ENCODE measurements at places on chromosomes 2 and 18.

DNA sequence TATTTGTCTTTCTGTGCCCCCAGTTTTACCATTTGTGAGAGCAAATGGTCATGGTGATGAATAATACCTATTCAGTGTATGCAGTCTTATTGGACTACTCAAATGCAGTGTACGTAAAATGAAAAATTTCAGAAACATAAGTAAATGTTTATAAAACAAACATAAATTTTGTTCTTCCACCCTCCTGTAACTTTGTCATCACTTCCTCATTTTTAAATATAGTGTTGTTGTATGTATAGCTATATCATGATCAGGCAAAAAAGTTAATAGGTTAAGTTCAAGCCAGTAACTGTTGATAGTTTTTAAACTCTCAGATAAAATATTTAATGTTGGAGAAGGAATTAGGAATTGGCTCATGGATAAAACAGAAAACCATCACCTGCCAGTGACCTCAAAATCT lies 93.2 kb downstream of the KLF7 start:
- DNase-seq, result no peak

DNA sequence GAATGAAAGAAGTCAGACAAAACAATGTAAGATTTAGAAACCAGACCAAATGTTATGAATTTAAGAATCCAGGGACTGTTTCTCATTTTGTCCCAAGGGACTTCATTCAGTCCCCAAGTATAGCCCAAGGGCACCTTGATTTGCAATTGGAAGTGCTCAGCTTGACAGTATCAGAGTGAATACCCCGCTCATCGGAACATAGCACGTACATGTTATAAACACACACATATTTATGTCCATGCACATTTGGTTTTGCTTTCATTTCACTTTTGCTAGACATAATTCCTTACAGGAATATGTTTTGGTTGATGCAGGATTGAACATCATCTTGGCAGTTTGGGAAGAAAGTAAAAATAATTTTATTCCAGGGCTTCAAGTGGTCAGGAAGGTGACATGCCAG lies 100.2 kb downstream of the PID1 start:
- no peak for DNase-seq

DNA sequence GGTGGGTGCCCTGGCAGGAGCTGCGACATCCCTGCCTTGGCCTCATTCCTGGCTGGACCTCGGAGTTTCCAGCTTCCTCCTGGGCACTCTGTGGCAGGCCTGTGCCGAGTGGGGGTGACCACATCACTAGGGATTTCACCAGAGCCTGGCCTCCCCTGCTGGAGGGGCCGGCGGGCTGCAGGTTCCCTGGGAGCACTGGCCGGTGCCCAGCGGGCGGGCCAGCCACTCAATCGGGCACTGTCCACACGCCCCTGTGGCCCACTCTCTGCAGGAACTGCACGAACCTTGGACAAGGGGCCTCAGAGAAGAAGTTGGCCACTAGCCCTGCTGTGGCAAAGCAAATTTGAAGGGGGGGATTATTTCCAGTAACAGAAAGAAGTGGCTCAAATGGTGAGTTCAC lies 110.7 kb upstream of the APCDD1 start:
- DNase-seq, result no peak

- DNase-seq, result no peak
Observed at GRCh38 chr2:223852281-223852795, 15.0 kb upstream of the AP1S3 start.

GRCh38 chr2:211833582-211834279 lies 704.9 kb downstream of the ERBB4 start:
- DNase-seq, result no peak

DNA sequence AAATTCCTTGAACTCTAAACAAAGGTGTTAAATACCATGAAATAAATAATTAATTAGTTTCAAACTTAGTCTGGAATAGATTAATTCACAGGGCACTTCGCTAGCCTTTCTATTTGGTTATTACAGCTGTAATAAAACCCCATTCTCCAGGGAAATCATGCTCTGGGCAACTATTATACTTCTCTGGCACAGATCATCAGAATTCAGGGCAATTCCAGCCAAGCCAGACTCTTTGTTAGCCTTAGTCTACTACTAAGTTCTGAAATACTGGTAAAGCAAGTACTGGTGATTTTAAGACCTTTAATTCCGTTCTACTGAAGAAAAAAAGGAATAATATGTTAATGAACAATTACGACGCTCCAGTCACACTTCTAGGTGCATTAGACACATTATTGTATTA lies 123.4 kb upstream of the PDE1A start:
- no peak for DNase-seq

DNA sequence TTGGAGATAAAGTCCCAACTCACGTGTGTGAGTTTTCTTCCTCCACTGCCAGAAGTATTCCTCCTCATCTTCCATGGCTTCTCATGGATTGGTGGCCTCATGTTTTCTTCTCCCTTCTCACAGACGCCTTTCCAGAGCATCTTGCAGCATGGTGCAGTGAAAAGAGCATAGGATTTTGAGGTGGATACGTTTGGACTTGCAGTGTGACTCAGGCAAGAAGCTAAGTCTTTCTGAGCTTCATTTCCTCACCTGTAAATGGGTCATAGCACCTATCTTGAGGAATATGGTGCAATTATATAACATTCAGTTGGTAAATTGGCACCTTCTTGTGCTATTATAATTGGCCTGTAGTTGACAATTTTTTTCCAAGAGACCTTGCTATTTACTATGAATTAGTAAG lies 247.6 kb downstream of the RDH14 start:
- DNase-seq, result no peak

DNA sequence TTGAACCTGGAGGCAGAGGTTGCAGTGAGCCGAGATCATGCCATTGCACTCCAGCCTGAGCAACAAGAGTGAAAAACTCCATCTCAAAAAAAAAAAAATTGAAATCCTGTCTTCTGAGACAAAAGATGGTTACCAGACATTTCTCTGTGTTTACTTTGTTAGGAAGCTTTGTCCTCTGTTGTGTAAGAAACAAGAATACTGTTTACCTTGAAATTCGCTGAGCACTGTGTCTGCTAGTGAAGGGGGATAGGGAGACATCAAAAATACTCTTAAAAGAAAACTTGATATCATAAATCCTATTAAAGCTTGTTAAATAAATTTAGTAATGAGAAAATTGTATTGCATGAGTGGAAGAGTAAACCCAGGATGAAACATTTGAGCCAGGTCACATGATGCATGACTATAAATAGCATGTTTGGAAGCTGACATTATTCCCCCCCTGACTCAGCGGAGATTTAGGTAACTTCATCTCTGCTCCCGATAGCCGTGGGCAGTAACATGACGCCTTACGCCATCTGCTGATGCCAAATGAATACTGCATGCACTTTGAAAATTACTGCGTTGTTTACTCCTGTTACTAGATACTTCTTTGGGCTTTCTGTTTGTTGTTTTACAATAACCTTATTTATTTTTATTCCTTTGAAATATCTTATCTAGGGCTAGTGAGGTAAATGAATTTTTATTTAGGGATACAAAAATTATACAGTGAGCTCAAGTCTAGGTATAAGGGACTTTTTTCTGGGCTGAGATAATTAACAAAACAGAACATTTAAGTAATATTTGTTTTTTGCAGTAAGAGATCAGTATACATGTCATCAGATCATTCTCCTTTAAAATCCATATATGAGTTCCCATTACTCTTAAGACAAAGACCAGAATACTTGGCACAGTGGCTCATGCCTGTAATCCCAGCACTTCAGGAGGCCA lies 134.9 kb downstream of the MAP3K20 start:
- DNase-seq, result peak; percentile 78

- no peak for DNase-seq
Observed at GRCh38 chr2:128491692-128492244, 173.1 kb upstream of the HS6ST1 start.

DNA sequence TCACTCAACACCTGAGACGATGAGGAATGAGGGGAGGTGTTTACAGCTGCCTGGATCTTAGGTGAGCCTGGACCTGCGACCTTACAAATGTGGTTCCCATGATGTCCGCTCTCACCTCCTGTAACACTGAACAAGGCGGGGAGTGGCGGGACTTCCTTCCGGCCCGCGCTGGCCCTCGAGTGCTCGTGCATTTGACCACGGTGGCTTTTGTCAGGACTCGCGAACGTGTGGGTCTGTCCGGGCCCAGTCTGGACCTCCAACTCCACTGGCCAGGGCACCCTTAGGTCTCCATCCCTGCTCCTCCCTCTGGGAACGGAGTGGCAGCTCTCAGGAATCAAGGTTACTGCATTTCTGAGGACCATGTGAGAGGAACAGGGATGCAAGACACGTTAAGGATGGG lies 263.0 kb upstream of the SALL3 start:
- no peak for DNase-seq

DNA sequence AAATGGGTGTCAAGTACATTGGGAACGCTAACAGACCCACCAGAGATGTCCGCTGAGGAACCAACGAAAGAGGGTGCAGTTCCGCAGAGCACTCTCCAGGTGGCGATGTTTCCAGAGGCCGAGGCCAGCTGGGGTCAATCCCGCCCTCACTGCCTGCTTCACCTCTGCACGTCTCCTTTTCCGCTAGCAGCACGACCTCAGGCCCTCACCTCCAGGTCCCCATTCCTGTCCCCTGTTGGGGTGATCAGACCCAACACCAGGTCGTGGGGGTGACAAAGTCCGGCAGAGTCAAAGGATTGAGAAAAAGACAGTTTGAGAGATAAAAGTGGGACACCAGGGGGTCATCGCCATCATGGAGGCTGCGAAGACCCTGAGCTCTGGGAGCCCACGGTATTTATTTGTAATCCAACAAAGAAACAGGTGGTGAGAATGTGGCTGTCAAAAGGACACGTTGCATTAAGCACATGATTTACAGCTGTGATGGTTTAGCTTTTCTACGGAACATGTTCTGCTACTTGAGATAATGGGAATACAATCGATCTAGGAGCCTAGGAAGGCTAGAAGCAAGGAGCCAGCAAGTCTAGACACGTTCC lies 27.3 kb downstream of the ZAP70 start:
- DNase-seq, result peak; percentile 28

DNA sequence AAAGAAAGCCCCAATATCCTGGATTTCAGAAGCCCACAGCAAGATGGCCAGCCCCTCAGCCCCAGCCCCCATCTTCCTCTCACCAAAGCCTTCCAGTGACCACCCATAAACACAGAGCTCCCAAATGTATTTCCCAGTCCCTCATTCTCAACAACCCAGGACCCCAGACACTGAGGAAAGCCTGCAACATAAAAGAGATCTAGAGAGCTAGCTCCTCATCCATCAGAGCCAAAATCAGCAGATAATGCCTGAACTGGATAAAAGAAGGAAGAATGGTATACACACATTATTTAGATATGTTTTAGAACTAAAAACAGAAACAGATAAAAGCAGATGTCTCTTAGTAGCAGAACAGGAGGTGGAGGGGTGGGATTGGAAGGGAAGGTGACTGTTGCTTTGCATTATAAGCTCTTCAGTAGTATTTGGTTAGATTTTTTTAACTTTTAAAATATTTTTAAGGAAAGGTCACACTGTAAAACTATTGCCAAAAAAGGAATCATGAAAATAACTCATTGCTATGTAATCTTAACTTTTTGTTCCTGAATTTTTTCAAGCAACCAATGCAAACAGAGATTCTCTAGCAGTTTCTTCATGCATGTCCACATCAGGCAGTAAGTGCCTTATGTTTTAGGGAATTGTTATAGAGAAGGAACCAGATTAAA lies 144.2 kb upstream of the PKDCC start:
- no peak for DNase-seq

DNA sequence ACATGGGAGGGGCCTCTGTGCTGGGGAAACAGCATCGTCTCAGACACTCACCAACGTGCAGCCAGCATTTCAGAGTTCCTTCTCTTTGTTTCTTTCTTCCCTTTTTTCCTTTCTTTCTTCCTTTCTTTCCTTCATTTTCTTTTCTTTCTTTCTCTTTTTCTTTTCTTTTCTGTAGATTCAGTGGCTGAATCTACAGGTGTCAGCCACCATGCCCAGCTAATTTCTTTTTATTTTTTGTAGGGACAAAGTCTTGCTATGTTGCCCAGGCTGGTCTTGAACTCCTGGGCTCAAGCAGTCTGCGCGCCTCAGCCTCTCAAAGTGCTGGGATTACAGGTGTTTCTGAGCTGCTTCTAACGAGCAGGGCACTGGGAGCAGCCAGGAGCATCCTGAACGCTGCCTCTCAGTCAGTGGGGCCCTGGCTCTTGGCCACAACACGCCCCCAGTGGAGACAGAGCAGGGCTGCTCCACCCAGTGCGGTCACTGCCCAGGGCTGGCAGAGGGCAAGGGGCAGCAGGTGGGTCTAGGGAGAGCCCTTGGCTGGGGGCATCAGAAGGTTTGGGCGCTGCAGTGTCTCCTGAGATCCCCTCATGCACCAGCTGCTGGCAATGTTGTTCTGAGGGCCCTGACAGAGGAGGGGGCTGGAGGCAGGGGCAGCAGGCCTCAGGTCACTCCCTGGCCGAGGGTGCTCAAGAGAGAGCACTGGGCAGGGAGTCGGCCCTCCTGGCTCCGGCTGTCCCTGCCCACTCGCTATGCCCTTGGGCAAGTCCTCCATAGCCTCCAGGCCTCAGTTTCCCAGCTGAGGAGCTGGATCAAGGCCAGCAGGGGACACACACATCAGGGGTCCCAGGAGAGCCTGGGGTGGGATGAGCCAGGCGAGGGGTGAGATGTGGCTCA lies 4.7 kb upstream of the KLHL30 start:
- no peak for DNase-seq

DNA sequence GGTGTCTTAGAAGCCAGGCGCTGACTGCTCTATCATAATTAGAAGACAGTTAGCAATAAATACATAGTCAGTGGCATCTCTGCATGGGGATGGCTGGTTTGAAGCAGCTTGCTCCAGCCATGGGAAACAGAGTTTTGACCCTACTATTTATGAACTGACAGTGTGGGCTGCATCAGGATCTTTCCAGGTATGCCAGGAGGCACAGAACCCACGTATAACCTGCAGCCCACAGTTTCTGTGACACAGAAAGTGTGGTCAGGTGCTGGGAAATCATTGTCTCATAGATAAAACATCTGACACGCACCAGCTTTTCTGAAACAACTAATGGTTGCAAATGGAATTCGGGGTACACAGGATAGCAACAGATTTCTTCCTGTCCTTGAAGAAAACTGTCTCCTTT lies 34.7 kb downstream of the INPP4A start:
- no peak for DNase-seq

DNA sequence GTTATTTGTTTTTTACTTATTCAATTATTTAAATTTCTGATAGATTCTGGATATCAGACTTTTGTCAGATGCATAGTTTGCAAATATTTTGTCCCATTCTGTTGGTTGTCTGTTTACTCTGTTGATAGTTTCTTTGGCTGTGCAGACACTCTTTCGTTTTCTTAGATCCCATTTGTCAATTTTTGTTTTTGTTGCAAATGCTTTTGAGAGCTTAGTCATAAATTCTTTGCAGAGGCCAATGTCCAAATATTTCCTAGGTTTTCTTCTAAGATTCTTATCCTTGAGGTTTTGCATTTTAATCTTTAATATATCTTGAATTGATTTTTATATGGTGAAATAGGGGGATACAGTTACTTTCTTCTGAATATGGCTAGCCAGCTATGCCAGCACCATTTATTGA lies 112.7 kb upstream of the SESTD1 start:
- no peak for DNase-seq

All from SW480 (cell line).